Activated effector memory CD4-positive, alpha-beta T cell treated with Interleukin-2 at 50 U/mL for 16 hours (primary cell): ENCODE measurements at places on chromosomes 13 and 19.

- no peak for DNase-seq
These were observed 15.6 kb upstream of the CALM3 start for GRCh38 chr19:46585539-46585938.

- DNase-seq, result no peak
These were observed 5.8 kb downstream of the LSR start for GRCh38 chr19:35254341-35255297.

DNA sequence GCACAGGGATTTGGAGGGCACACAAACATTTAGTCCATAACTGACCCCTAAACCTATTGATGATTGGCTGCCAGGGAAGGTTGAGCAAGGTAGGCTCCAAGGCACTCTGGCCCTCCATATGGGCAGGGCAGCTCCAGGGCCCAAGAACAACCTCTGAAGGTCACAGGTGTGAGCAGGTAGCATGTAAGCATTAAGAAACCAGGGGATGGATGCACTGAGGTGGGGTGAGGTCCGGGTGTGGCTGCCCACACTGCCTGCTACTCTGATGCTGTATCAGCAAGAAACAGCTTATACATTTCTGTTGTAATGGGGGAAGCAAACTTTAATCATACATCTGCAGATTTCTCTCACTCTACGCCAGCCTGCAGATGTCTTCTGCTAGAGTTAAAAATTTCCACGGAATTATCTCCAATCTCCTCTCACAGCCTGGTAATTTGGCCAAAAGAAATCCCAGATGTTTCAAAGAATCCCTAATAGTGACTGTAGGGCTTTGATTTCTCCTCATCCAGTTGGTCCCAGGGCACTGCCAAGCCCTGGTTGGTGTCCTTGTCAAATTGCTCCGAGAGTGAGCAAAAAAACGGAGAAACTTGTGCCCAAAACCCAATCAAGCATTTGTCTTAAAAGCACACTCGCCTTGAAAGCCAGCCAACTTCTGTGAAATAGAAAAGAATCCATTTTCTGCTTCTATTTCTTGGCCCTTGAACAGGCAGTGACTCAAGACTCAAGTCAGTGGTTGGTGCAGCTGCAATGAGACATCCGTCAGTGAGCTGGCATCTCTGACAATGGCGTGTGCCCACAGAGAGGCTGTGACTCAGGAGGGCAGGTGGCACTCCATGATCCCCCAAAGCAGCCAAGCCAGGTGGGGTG is 72.5 kb upstream of the MRI1 start:
- no peak for DNase-seq

GRCh38 chr13:39353988-39354387 is 249.0 kb downstream of the LHFPL6 start:
- DNase-seq, result no peak

- no peak for DNase-seq
These were observed 178.5 kb downstream of the DLEU7 start for GRCh38 chr13:50664951-50665350.

- DNase-seq, result no peak
These were observed 44.8 kb downstream of the RBM26 start for GRCh38 chr13:79361299-79361698.

DNA sequence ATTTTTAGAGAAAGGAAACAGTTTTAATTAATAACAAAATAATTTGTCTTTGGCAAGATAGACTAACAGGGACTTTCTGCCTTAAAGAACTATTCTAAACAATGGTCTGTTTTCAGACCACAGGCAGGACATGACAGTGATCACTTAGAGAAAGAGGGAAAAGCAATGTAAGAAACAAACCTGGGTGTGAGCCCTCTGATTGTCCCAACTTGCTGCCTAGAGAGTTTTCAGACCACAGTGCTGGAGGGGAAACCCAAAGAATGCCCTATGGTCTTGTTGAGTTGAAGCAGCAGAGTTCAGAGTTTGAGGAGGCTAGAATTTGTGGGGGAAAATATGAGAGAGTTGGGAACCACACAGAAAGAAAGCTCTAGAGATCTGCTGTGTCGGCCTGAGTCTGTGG is 38.1 kb downstream of the DGKH start:
- DNase-seq, result no peak

- DNase-seq, result no peak
These were observed 47.5 kb upstream of the SLC7A9 start for GRCh38 chr19:32916969-32917615.

DNA sequence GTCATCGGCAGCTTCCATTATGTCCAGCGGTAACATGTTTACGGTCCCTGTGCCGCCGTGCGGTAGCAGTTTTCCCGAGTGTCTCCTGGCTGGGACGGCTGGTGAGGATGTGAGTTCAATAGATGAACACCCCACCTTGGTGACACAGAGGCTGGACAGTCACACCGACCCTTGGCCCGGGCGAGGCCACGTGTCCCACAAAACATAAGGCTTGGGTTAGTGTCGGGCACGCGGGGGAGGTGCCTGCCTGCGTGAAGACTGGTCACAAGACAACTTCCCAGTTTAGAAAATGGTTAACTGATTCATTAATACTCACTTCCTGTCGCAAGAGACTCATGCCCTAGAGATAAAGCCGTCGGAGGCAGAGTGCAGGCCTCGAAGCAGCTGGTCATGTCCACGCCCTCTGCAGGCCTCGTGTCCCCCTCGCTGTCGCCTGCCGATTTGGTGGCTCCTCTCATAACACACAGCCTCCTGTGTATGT is 17.2 kb downstream of the RASA3 start:
- DNase-seq, result no peak

DNA sequence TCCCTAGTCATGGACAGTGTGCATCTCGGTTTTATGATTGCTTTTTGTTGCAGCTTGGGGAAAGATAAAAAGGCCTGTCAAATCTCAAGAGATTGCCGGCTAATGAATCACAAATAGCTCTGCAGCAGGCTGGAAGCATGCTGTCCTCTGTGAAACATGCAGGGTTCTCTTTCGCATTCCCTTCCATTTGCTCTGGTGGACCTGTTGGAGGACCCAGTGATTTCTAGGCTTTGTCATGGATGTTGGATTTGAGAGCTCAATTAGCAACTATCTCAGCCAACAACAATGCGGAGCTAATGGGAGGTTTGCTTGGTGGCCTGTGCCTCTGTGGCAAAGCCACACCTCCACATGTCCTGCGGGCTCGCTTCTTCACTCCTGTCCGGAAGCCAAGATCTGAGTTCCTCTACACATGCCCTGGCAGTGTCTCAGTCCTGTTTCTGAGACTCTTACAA is 418.1 kb upstream of the ARGLU1 start:
- no peak for DNase-seq

- no peak for DNase-seq
These were observed 2.5 kb downstream of the ICAM5 start for GRCh38 chr19:10292206-10292788.

DNA sequence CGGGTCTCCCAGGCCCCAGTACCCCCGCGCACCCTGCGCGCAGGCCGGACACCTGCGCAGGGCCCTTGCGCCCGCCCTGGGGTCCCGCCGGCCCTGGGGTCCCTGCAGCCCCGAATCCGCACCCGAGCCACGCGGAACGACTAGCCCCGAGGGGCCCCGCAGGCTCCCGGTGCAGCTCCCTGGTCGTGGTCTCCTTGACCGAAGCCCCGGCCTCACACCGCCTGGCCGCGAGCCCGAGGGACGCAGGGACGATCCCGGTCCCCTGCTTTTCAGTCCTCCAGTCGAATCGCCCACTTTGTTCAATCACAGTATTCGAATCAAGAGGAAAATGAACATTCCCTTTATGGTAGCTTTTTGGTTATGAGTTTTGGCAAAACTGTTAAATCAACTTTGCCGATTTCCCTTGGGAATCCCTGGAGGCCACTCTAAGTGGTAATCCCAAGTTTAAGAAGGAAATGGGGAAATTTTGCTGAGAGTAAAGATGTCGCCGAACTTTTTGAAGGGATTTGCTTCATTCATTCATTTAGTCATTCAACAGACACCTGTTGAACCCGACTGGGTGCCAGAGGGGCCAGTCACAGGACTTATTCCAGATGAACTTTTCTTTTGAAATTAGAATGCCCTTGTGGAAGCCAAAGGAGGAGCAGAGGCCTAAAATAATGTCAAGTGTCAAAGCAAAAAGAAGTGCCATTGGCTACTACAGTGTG is 75.0 kb downstream of the ZIC5 start:
- DNase-seq, result no peak

- DNase-seq, result no peak
These were observed 704 bp downstream of the ZNF814 start for GRCh38 chr19:57888107-57888559.

DNA sequence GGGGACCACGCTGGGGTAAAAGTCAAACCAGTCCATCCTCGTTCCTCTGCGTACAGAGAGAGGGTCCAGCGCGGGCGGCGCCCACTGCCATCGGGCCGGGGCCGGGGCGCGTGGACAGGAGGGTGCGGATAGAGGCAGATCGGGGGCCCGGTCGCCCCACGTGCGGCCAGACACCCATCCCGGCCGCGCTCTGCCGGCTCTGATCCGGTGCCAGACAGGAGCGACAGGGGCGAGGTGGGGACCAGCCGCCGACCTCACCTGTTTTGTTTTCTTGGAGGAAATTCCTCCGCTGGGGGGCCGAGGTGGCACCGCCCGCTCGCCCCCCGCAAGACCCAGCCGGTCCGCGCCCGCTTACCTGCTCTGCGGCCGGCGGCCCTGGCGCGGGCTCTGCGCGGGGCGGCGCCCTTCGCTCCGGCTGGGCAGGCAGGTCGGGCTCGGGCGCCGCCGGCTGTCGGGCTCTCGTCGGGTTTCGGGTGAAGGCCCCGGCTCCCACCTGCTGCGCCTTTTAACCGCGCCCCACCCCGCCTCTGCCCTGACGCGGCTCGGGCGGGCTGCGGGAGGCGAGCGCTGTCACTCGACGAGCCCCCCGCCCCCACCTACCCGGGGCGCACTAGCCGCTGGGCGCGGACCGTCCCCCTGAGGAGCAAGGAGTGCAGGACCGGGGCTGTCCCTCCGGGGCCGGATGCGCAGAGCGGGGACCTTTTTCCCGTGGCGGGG is at the start of gene GJB6:
Gene GJB6 (minus strand): TSS at position 481 of the 717 bp plus-strand sequence. CDS start 8,839 bp downstream, outside the sequence.
- DNase-seq, result peak; percentile 5

DNA sequence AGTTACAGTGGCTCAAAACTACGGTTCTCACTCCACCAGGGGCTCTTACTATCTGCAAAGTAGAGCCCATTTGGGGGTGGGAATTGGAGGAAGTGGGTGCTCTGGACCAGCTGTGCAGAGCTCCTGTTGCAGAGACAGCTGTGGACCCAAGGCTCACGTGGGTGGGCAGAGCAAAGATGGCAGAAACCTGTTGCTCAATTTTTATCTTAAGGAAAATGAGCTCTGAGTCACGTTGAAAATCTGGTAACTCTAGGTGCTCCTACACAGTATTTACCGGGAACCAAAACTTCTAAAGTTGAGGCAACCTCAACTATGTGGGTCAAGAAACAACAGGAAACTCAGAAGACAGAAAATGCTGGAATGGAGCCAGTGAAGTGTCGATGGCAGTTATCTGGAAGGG is 30.2 kb upstream of the SLC15A1 start:
- DNase-seq, result no peak

- no peak for DNase-seq
These were observed 47.0 kb downstream of the ESD start for GRCh38 chr13:46749951-46750350.

GRCh38 chr13:80454245-80454644 is 113.3 kb upstream of the SPRY2 start:
- no peak for DNase-seq

DNA sequence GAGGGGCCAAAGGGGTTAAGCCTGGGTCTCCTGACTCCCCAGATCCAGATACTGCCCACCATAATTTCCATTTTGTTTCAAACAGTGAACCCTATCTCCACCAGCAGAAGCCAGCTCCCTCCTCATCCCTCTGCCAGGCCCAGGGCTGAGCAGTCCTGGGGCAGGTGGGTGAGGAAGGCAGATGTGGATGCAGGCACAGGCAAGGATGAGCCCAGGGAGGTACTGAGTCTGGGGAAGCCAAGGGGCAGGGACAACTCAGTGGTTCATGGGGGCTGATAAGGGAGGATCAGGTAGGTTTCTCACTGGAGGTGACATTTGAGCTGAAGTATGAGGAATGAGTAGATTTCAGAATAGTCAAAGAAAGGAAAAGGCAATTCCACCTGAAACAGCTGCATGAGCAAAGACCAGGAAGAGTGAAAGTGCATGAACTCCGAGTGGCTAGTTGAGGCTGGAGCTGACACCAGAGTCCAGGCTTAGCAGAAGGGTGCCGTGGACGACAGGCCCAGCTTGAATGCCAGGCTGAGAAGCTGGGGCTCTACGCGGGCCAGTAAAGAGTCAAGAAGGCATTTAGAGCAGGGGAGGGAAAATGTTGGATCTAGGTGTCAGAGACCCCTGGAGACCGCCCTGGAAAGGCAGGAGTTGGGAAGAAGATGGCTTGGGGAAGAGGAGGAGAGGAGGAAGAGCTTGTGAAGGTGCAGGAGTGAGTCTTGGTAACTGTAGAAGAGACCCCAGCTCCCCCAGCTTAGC is 10.3 kb downstream of the CIC start:
- no peak for DNase-seq

GRCh38 chr19:18833141-18833476 is 1.4 kb downstream of the UPF1 start:
- no peak for DNase-seq

DNA sequence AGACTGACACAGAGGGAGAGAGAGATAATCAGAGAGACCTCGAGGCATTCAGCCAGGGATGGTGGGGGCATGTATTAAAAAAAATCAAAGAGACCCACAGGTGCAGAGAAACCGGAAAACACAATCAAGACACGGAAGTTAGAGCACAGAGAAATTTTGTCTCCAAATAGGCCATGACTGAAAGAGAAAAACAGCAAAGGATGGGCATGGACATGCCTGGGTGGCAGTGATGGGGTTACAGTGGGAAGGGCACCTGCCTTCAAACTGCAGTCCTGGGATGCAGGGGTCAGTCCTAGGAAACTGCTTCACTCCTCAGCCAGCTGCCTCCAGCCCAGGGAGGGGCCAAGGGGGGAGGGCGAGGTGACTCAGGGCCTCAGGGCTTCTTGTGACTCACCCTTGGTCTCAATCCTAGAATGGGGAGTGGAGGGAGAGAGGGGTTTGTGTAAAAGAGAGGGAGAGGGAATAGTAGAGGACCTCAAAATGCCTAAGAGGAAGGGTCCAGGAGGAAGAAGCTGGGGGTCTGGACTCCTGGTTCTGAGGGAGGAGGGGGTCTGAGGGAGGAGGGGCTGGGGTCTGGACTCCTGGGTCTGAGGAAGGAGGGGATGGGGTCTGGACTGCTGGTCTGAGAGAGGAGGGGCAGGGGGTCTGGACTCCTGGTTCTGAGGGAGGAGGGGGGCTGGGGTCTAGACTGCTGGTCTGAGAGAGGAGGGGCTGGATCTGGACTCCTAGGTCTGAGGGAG is 3.6 kb upstream of the KCNN4 start:
- DNase-seq, result peak; percentile 65

DNA sequence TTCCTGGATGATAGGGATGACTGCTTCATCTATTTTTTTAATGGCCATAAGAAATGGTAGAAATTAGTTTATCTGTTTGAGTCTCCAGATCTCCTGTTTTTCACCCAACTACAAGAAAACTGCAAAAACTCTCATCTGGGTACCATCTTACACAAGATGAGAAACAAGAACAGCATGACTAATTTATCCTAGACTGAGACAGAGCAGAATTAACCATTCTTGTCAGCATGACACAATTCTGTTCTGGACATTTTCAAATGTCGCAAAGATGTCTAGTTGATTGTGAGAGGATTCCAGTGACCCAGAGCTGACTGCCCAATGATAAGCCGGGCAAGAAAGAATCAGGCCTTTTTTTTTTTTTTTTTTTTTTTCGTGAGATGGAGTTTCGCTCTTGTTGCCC is 12.8 kb downstream of the ZNF43 start:
- no peak for DNase-seq
